ENCODE measurements at places on chromosomes 12 and 14.

DNA sequence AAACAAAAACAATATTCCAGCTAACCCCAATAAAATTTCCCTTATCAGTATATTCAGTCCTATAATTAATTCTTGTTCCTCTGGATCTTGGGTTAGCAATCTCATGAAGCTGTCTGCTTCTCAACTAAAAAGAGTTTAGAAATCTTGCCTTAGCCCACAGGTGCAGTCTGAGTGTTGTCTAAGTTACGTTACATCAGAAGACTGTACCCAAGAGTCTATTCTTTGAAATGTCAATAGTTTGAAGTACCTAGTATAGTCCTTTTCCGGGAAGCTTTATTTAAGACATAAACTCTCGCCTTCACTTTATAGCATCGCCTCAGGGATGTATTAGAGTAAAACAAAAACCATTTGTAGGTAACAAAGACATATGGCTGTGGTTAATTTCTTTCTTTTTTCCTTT, 465.1 kb downstream of the FUT8 start:
- DNase-seq, result no peak

GRCh38 chr14:105481886-105482457, 4.7 kb upstream of the CRIP1 start:
- DNase-seq, result peak; percentile 94

DNA sequence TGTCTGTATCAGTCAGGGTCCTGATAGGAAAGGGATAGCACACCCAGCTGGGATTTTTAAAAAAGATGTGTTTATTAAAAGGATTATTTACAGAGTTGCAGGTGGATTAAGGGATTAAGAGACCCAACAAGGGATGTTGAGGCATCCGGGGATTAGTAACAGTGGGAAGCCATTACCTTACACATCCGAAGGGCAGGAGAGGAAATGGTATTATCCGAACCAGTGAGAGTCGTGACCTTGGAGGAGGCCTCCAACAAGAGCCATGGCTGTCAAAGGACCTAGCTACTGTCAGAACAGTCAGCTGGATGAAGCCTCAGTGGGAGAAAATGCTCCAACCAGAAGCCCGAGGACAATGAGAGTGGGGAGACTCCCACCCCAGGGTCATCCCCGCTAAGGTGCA, 146.3 kb upstream of the KRAS start:
- no peak for DNase-seq

- no peak for DNase-seq
These were observed 5.9 kb upstream of the DEGS2 start for GRCh38 chr14:100165376-100165775.
